Left renal pelvis (tissue), 4 donors: ENCODE measurements at places on chromosomes 3 and 15. TPM values are rescaled to one million over a fixed set of nuclear protein-coding genes. Genes with fewer than 3 reads are reported as not detected.

- DNase-seq = no peak
Measured at GRCh38 chr3:29503958-29504357, 223.1 kb downstream of the RBMS3 start.

- no peak for DNase-seq
Measured at GRCh38 chr15:34076785-34077184, 24.9 kb downstream of the EMC7 start.

DNA sequence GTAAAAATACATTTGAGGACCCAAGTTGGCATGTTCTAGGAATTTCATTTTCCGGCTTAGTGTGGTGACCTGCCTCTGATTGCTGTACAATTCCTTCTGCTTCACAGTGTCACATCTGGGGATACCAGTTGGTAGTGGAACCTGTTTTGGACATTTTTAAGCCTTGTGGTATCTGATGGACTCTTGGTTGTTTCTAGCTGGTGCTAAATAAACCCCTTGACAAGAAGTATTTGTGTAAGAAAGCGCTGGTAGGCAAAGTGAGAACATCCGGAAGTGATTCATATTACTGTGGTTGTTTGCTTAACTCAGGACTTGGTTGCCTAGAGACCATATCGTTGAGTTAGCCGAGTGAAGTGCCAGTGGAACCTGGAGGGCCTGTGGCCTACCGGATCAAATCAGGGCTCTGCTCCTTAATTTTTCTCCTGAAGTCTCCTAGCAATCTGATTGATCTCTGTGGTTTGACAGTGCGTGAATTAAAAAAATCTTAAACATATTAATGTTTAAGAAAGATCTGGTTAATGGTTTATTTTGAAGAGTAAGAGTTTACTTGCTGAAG is 12.8 kb downstream of the IQGAP1 start:
- DNase-seq = peak; percentile 82

- no peak for DNase-seq
Measured at GRCh38 chr3:111903067-111903511, 44.0 kb downstream of the PHLDB2 start.

DNA sequence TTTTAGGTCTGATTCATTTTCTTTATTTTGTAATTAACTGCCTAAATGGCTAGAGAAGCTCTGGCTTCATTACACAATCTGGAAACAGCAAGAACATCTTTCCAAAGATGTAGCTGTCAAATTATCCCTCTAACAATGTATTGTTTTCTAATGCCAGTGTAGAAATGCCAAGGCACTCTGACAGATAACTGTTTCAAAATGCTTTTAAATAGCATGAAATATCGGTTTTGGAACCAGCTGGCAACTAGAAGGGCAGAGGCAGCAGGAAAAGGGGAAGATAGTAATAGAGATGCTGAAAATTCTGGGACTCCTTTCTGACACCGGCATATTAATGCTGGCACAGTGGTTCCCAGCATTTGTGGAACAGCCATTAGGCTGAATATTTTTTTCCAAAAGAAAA is 26.1 kb downstream of the MORC1 start:
- DNase-seq = no peak

Gene MYH15
- 0.49 TPM for polyA plus RNA-seq

DNA sequence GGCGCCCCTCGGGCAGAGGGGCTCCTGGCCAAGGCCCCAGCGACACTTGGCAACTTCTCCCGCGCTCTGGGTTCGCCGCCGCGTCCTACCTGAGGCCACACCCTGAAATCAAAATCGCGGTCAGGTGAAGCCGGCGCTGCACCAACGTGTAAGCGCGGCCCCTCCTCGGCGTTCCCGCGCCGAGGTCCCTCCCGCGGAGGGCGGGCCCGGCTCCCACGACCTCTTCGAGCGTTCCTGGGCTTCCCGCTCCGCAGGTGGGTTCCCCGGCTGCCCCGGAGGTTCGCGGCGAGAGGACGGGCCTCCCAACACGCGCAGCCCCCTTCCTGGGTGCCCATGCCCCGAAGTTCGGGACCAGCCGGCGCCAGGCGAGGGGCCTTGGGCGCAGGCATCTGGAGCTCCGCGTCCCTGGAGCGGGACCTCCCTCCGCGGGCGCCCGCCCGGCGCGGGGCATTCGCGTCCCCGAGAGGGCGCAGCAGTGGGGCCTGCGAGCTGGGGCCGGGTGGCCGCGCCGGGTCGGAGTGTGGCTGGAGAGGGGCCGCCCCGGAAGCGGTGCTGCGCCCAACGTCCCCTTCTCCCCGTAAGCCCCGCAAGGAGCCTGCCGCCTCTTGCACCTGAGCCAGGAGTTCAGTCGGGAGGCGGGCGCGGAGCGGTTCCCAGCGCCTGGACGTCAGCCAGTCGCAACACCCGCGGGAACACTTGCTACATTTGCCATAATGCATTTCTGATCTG is 13.7 kb downstream of the PAK6 start:
- no peak for DNase-seq

DNA sequence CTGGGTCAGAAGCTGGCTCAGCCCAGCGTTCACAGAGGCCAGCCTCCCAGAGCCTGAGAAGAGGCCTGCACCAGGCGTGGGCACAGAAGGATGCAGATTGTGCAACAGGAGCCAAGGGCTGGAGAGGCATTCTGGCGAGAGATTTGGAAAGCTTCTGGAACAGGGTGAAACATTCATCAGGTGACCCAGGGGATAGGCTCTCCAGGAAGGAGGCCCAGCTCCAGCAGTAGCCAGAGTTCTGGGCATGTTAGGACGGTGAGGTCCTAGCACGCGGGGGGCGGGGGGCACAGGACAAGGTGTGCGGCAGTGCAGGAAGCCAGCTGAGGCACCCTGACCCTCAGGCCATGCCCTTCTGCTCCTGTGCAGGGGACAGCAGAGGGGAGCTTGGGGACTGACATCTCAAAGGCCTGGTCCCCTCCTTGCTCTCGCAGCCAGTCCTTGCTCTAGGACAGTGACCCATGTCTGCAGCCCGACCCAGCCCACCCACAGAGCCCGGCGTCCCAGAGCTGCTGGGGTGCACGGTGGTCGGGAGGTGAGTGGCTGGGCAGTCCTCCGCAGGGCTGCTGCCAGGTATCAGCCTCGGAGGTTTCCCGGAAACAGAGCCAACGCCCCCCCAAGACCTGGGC is 111.7 kb upstream of the KLF13 start:
- no peak for DNase-seq

Gene EOMES
- 0.23 TPM for polyA plus RNA-seq

DNA sequence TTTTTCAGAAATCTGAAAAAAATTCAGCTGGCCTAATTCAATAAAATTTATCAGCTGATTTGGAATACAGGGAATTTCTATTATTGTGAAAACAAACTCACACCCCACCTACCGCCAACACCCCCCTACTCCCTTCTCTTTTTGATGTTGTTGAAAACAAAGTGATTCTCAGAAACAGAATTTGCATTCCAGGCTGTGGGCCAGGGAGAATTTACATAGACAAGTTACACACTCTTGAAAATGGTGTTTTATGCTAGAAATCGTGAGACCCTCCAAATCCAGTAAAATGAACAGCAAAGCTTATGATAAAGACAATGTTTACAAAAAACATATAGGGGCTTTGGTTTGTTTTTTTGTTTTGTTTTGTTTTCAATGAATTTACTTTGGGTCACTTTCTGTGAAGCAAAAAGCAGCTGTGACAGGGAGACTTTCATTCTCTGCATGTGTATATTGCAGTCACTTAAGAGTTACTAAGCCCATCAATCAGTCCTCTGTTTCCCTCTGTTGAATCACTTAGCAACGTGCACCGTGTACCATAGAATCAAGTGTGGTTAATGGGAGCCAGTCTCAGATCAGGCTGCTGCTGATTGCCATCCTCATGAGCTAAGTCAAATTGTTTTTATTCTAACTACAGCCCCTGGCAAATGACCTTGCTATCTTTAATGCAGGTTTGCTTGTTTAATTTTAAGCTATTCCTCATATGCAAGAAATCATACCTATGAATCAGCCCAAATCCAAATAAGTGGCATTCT is 159.8 kb downstream of the ALCAM start:
- no peak for DNase-seq

- no peak for DNase-seq
Measured at GRCh38 chr3:141006344-141006743, 44.8 kb upstream of the SPSB4 start.

Gene MUC13
- polyA plus RNA-seq = not detected

GRCh38 chr15:65354835-65355172 is 23.0 kb downstream of the IGDCC3 start:
- no peak for DNase-seq

Gene CD86
- 2.4 TPM for polyA plus RNA-seq

- no peak for DNase-seq
Measured at GRCh38 chr3:129429080-129429451, 630 bp upstream of the EFCAB12 start.

DNA sequence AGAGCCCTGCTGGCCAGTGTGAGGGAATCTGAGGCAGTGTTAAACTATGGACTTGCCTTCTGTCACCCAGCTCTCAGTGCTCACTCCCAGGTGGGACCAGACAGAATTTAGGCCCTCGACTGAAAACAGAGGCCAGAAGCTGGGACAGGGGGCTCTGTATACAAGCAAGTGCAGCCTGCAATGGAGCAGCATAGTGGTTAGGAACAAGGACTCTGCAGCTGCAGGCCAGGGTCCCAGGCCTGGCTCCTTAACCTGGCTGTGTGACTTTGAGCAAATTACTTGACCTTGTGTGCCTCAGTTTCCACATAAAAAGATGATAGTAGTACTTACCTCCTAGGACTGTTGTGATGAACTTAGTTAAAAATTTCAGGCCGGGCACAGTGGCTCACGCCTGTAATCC is 39.8 kb downstream of the CMTM7 start:
- no peak for DNase-seq

Gene FILIP1L
- 47.8 TPM for polyA plus RNA-seq

Gene CELSR3
- polyA plus RNA-seq = 1.3 TPM
